ENCODE measurements at places on chromosomes 4 and X.

DNA sequence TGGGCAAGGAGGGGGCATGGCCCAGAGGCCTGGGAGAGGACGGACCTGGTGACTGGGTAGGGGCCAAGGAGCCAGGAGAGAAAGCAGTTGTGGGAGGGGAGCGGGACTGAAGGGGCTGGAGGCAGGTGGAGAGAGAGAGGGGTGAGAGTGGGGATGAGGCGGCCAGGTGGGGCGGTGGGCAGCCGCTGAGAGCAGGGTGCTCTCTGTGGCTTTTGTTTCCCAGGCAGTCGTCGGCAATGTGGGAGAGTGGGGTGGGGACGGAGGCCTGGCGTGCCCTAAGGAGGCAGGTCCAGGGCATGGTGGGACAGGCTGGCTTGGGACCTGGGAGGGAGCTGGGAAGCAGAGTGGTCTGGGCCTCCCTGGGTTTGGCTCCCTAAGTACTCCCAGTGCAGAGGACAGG is 3.2 kb upstream of the ATP2B3 start:
- no peak for DNase-seq

- no peak for DNase-seq
Observed at GRCh38 chr4:31968842-31969241, 1248.7 kb downstream of the PCDH7 start.

DNA sequence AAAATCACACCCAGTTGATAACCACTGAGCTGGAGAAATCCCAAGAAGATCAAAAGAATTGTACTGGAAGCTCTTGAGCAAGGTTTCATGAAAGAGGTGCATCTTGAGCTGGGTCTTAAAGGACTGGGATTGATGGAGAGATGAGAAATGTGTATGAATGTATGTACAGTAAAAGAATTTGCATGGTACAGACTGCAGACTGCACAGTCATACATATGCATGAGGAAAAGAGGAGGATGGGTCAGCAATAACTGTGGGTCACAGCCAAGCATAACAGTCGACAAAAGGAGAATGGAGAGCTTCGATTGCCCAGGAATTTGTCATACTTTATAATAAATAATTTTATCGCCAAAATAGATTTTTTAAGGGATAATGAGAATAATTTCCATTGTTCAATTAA is 4.8 kb upstream of the RELL1 start:
- no peak for DNase-seq

- peak; percentile 75 for DNase-seq
Observed at GRCh38 chr4:139552517-139553307, 3.3 kb downstream of the SETD7 start.

GRCh38 chr4:3285558-3286334 is 7.1 kb upstream of the RGS12 start:
- peak; percentile 48 for DNase-seq

DNA sequence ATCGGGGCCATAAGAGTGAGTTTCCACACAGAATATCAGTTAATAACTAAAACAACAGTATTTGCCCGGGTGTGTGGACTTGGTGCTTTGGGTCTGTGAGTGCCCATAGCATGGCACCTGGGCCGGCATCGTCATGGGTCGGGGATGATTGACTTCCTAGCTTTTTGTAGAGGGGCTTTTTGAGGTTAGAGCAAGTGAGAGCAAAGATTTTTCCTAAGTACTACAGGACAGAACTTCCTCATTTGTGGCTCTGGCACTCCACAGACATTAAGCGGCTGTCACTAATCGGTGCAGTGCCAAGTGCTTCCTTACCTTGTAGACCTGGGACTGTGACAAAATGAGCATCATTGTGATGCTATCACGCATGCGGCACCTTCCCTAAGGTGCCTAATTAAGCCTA is 81.0 kb downstream of the SHROOM2 start:
- DNase-seq = no peak

- no peak for DNase-seq
Observed at GRCh38 chr4:36320117-36320896, 38.9 kb downstream of the DTHD1 start.

DNA sequence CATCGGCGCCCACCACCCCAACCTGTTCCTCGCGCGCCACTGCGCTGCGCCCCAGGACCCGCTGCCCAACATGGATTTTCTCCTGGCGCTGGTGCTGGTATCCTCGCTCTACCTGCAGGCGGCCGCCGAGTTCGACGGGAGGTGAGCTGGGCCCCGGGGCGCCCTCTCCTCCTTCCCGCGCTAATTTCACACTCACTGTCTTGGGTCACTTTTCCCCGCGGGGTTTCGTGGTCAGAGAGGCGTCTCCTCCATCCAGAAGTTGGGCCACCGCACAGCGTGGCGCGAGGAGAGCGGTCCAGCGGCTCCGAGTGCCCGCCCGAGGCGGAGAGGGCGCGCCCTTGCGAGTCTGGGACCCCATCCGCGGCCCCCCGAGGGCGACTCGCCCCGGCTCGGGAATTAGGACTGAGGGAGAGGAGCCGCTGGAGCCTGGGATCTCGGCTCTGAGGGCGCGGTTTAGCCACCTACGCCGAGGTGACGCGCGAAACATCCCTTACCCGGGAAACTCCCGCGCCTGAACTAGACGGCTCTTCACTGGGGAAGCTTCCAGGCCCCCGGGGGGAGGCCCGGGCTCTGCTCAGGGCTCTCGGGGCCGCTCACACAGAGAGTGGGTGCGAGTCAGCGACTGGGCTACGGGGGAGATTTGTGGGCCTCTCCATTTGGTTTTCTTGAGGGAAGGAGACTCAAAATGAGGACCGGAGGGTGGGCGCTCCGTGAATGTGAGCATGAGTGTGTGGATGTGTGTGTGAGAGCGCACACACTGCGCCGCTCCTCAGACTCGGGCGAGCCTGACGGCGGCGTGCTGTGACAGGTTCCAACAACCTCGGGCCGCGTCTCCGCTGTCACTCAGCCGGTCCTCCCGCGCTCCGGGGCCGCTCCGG is 551 bp downstream of the NPNT start:
- DNase-seq = no peak

DNA sequence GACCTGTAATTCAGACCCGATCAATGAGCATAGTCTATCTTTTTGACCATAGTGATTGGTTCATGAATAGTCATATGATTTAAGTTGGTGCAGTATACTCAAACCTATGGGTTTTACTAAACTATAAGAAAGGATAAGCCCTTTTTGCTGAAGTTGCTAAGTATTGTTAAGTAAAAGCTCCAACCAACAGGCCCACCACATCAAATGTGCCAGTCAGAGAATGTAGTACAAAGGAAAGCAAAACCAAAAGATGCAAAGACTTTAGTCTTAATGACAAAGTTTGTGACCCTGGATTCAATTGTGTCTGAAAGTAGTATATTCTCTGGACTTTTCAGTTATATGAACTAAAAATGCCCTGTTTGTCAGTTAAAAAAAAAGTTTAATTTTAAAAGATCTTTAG is 208.1 kb upstream of the TET2 start:
- no peak for DNase-seq

- no peak for DNase-seq
Observed at GRCh38 chr4:15906020-15906443, 32.5 kb downstream of the FGFBP1 start.

GRCh38 chr4:9811806-9812205 is 30.4 kb downstream of the DRD5 start:
- no peak for DNase-seq

GRCh38 chrX:112642349-112642748 is 37.4 kb downstream of the LHFPL1 start:
- DNase-seq = peak; percentile 34

GRCh38 chrX:41519468-41519867 is 72.3 kb downstream of the NYX start:
- no peak for DNase-seq

GRCh38 chrX:63275127-63275526 is 76.0 kb downstream of the SPIN4 start:
- no peak for DNase-seq

GRCh38 chr4:7185487-7186030 is 6.8 kb upstream of the SORCS2 start:
- no peak for DNase-seq

- no peak for DNase-seq
Observed at GRCh38 chr4:109383823-109384222, 49.8 kb upstream of the SEC24B start.

DNA sequence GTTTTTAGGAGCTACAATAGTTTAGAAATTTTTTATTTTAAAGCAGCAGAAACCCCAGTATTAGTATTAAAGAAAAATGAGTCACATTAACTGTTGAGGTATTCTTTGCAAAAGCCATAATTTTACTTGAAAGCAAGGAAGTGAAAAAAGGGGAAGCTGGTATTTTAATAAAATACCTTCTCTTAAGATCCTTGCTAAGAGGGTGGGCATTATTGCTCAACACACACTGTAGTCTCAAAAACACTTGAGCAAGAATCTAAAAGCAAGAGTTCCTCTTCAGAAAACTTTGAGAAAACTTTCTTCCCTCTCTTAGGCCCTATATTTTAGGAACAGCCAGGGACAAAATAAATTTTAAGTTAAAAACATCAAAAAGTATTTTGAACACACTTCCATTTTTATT is 259.4 kb upstream of the DIAPH2 start:
- DNase-seq = peak; percentile 28

Measured in amniotic epithelial cell (primary cell).